ENCODE measurements at places on chromosomes 5 and 9.
A peak's percentile ranks its signal among the peaks of the same experiment; 100 is the strongest.

- no peak for DNase-seq
These were observed 33.5 kb upstream of the PRR16 start for GRCh38 chr5:120430572-120430971.

GRCh38 chr5:123844873-123845272 lies 332.9 kb downstream of the CSNK1G3 start:
- DNase-seq: no peak

DNA sequence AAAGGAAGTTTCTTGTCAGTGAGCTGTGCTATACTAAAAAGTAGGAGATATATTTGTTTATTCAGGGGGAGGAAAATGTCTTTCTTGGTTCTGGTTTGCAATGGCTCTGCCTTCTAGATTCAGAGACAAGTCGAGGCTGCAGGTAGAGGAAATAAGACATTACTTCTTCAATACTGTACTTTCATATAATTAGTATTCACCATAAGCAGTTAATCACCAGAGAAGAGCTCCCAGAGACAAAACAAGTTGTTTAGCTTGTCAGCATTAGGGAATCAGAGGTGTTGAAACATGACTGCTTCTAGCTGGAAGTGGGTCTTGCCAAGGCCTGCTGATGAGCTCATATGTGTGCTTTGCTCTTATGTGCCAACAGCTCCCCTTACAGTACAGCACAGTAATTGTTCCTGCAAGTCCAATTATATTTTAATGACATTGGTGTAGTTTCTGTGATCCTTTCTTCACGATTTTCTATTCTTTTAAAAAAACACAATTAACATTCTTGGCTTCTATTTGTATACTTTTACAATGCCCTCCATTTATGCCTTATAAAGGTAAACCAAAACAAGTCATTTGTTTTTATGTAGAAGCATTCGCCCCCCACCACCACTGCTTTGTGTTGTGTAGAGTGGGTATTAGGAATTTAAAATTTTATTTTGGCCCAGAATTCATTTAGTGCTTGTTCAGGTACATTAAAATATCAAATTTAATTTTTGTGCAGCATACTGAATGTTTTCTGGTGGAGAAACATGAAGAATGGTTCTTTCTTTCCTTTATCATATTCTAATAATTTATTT lies 112.2 kb downstream of the RPS23 start:
- DNase-seq: no peak

DNA sequence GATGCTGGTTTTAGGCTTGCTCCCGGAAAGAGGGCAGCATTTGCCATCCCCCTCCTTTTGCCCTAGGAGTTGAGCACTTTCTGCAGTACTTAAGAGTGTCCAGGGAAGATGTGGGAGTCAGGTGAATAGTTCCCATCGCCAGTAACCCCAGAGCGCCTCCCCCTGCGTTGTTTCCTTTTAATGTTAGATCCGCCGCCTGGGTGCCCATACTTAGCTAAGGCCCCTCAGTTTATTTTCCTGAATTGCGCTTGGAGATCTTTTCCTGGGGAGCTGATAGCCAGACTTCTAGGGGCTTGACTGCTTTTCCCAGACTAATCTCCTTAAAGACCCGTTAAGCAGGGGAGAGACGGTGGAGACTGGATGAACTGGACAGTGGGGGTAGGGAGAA lies 377 bp upstream of the PCDHAC2 start:
- DNase-seq: no peak

DNA sequence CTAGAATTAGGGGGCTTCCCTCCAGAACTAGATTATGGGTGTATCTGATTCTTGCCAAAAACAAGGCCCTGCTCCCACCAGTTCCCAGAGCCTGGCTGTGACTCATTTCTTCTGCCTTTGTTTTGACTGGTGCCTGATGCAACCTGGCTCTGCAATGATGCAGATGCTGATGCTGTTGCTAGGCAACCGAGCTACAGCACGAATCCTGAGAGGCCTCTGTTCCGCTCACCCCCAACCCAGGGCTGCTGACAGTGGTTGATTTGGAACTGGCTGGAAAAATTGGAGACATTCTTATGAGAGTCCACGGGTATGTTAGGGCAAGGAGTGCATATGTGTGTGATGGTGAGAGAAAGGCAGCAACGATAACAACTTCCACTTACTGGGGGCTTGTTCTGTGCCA lies 100.3 kb downstream of the NSG2 start:
- DNase-seq: no peak

- DNase-seq: peak; percentile 29
These were observed 32.9 kb upstream of the SAP30L start for GRCh38 chr5:154412925-154413324.

- no peak for DNase-seq
These were observed 223.5 kb upstream of the TUT7 start for GRCh38 chr9:86577420-86578333.

Data from activated CD8-positive, alpha-beta memory T cell treated with anti-CD3 and anti-CD28 coated beads, Interleukin-2, amount 50 U/mL, for 48 hours (primary cell).